ENCODE measurements at places on chromosomes 1 and 21. TPM values are rescaled to one million over a fixed set of nuclear protein-coding genes. Genes with fewer than 3 reads are reported as not detected.
A peak's percentile ranks its signal among the peaks of the same experiment; 100 is the strongest.

Gene DMBX1
- total RNA-seq = not detected

Gene GABRD
- not detected for total RNA-seq

Gene LORICRIN
- total RNA-seq = not detected

Gene IFI44L
- 62.5 TPM for total RNA-seq

Gene AMY2A
- total RNA-seq = not detected

Gene CRYBG2
- 1.6 TPM for total RNA-seq

Gene HYI
- total RNA-seq = 10.6 TPM

Gene RNU1-4
- total RNA-seq = 1,100 TPM

Gene KRTAP21-2
- total RNA-seq = not detected

Gene UBASH3A
- 57.4 TPM for total RNA-seq

Gene GJA9
- not detected for total RNA-seq

Gene TRIM62
- 4.1 TPM for total RNA-seq

DNA sequence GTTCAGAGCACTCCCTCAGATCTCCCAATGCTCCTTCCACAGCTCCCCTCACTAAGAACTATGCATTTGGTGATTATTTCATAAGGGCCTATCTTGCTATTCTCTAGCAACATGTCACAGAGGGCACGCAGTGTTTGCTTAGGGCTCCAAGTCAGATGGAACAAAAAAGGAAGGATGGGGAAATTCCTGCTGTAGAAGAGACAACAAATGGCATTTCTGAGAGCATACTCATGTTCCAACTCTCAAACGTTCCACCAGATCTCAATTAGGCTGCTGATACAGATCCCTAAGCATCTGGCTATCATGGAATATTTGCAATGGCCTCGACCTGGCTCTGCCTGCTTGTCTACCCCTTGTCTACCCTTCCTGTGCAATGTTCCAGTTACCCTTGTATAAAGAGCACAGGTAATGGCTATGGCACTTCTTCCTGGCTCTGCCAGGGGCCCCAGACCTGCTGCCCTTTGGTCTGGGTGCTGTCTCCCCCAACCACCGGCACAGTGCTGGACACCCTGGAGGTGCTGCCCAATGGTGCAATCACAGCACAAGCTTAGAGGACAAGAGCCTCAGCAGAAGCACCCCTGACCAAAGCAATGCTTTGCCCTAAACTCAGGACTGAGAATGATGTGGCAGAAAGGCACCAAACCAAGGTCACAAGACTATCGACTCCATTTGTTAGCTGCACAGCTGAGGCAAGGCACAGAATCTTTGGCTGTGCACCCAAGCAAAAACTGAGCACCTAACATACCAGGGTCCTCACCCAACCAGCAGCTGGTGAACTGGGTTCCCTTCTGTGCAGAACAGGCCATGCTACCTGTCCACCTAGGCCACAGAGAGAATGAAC is 3.6 kb downstream of the PARP1 start:
- no peak for DNase-seq

- DNase-seq = no peak
Measured at GRCh38 chr1:3234281-3234680, 165.3 kb downstream of the PRDM16 start.

GRCh38 chr21:33059380-33059841 is 10.5 kb upstream of the OLIG1 start:
- DNase-seq = no peak

GRCh38 chr1:45518910-45519309 is 2.8 kb downstream of the PRDX1 start:
- no peak for DNase-seq

DNA sequence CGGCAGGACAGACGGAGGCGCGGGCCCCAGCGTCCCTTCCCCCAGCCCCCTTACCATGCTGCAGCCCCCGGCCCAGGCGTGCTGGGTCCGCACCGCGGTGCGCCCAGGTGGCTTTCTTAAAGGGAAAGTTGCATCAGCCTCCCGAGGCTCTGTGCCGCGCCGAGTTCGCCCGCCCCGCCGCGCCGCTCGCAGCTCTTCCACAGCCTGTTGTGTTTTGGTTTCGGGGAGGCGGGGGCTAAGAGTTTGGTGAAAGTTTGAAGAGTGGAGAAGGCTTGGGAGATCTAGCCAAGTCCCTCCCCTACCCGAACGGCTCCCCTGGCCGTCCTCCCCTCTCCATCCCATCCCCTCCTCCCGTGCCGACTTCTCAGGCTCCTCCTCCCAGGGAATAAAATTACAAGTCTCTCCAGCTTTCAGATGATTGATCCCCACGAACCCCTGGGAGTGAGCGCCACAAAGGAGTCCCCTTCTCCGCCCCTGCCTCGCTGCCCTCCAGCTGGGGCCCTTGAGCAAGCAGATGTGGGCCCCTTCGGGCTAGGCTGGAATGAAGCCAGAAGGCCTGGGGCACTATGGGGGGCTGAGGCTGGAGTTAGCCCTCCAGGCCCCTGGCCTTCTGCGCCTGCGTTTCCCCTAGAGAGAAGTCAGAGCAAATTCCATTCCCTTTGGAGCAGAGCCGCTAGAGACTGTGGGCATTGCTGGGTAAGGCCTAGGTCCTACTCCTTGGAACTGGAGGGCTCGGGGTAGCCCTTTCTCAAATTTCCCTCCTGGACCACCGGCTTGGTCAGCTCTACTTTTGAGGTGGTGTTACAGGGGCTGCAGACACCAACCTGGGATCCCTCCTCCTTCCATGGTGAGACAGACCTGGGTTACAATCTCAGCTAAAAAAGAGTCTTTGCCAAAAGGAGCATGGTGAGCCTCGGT is at the start of gene SLC6A9:
TSS of gene SLC6A9 (minus strand) at position 211 of the 918 bp plus-strand sequence. CDS start 7,185 bp downstream, outside the sequence.
- peak; percentile 56 for DNase-seq

DNA sequence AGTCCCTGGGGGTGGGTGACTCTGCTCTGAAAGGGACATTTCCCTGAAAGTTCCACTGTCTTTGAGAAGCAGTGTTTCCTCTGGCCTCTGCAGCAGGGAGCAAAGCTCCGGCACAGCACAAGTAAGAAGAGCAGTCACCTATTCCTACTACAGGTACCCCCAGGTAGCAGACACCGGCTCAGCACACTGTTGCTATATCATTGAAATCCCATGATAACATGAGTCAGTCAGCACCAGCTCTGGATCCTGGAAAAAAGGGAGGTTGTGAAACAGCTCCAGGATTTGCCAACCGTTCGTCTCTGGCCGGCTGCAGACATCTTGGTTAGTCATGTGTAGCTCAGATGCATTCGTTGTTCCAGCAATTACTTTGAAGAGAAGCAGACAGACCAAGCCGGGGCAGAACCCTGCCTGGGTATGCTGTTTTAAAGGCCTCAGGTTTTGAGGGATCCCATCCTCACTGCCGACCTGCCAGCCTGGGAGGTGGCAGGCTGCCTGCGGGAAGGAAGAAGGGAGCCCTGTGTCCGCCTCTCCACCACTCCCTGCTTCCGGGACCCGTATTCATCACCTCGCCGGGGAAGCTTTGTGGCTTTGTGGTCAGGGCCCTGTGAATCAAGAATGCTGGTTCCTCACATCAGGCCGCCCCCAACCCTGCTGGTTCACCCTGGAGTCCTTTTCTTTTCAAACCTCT is 139.2 kb downstream of the CLIC6 start:
- DNase-seq = peak; percentile 87

- no peak for DNase-seq
Measured at GRCh38 chr1:30706528-30706927, 16.9 kb downstream of the MATN1 start.

- DNase-seq = no peak
Measured at GRCh38 chr1:70874063-70874462, 173.6 kb downstream of the PTGER3 start.

GRCh38 chr1:29924017-29924431 is 687.7 kb downstream of the PTPRU start:
- DNase-seq = no peak

DNA sequence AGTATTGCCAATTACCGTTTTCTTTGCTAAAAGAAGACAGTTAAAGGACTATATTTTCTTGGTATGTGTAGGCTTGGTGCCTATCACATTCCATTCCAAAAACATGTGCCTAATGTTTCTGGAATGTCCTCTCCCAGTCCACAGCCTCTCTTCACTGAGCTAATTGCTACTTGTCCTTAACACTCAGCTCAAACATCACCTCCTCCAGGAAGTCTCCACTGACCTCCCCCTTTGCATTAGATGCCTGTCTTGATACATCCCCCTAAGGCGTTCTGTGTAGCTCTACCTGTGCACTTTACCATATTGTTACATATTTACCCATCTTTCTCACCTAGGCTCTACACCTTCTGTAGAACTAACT is 195.6 kb upstream of the CAMK1G start:
- DNase-seq = no peak

DNA sequence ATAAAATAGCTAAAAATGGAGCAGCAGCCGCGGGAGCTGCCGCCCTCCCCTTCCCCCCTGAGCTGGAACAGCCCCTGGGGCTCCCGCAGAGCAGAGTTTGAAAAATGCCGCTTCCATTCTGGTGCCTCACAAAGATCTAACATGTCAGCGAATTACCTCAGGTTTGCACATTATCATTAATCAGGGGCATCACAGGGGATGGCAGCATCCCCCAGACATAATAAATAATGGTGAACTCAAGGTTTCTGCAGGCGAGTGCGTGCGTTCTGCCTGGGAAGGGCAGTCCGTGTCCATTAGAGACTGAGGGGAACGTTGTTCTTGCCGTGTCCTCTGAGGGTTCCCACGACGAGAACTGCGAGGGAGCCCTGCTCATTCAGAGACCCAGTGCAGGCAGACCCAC is 372.4 kb downstream of the DSCAM start:
- no peak for DNase-seq

GRCh38 chr1:162857850-162858249 is 3.1 kb downstream of the CCDC190 start:
- no peak for DNase-seq

GRCh38 chr1:30743584-30744059 is 14.0 kb downstream of the LAPTM5 start:
- peak; percentile 65 for DNase-seq

DNA sequence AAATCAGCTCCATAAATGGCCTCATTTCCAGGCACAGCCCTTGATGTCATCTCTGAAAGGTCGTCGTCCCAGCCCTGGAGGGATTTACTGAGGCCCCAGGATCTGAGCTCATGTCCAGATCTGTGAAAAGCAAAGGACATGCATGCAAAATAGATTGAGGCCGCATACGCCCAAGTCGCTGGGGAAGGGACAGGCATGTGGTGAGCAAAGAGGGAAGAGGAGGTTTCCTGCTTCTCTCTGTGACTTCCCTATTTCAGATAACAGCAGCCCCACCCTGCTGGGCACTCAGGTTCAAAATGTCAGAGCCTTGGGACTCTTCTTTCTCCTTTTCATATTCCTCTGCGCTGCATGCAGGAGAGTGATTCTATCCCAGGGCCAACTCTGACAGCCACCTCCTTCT is 197.2 kb downstream of the ADSS2 start:
- no peak for DNase-seq

GRCh38 chr1:221228594-221228993 is 349.4 kb downstream of the HLX start:
- DNase-seq = no peak

- DNase-seq = no peak
Measured at GRCh38 chr1:155871390-155871789, 12.0 kb downstream of the SYT11 start.

- DNase-seq = no peak
Measured at GRCh38 chr1:9281908-9282695, 10.6 kb upstream of the SPSB1 start.

- no peak for DNase-seq
Measured at GRCh38 chr1:22530715-22531114, 32.6 kb upstream of the EPHA8 start.

- DNase-seq = no peak
Measured at GRCh38 chr21:39022466-39022862, 160.8 kb downstream of the PSMG1 start.

DNA sequence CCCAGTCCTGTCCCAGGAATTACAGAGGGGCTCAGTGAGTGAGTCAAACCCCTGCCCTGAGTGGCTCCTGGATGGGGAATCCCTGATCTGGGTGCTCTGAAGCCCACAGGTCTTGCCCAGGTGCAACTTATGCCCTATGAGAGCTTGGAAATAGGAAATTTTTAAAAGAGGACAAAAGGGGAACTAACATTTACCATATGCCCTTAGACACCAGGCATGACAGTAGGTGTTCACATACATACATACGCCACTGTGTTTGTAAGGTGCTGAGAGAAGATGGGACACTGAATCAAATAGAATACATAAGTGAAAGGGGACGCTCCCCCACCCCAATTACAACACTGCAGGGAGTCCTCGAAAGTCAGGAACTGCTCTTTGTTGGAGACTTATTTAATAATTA is 1.4 kb downstream of the CFAP45 start:
- DNase-seq = no peak

- no peak for DNase-seq
Measured at GRCh38 chr1:43634721-43635120, 15.2 kb upstream of the KDM4A start.

DNA sequence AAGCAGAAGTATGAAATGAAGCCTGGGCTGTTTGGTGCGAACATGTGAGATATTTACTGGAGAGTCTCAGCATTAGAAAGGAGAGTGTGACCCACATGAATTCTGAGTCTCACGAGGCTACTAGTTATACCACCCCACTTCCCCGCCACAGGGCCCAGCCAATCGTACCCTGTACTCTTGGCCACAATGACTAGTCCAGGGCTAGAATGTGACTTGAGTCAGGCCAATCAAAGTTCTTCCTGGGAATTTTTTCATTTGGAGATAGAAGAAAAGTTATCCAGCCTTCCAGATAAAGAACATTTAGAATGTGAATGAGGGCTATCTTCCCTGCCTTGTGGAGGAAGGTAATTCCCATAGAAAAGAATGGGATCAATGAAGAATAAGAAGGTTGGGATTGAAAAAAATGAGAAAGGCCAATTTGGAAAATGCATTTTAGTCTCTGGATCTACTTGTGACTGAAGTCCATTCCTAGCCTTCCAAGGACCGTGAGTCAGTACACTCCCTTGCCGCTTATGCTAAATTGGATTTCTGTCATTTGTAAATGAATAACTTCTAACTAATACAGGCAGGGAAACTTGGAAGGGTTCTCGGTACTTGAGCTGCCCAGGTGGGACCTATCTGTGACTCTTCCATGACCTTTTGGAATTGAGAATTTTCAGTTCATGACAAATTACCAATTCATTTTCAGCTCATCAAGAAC is 12.3 kb upstream of the RIMKLA start:
- DNase-seq = no peak

GRCh38 chr1:111481387-111482221 is 7.8 kb downstream of the C1orf162 start:
- DNase-seq = peak; percentile 68

DNA sequence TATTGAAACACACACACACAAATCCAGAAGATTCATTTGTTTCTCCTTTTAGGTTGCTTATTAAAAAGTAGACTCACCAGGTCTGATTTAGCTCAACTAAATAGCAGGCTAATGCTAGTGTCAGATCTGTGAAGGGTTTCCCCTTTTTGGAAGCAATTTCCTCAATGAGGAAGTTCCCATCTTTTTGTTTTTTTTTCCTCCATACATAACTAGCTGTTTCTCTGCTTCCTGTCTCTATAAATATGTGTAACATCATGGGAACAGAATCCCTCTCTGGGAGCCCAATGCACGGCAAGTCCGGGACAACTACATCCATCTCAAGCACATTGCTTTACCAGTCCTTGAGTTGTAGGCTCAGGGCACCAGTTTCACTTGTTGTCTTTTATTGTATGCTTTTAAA is 1421.1 kb downstream of the PLA2G4A start:
- no peak for DNase-seq
